Stimulated activated CD4-positive, alpha-beta T cell treated with anti-CD3 and anti-CD28 coated beads, Interleukin-15, amount 100 ng/mL, for 1 hour (primary cell): ENCODE measurements at places on chromosomes 3 and 15.

DNA sequence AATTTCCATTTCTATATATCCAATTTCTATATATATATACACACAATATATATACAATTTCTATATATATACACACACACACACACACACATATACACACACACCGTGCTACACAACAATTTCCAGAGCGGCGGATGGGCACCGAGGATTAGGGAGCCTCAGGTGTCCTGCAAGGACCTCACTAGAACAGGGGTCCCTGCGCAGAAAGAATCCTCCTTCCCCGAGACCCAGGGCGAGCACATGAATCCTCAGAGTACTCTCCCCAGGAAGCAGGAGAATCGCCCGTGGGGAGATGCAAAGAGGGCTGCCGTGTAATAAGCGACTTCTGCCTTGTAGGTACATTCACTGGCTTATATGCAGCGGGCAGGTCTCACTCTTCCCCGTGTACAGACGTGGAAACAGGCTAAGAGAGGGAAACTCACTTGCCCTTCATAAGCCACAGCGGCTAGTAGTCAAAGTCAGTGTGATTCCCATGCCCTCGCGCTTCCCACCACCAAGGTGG, 467 bp downstream of the PIF1 start:
- no peak for DNase-seq

- DNase-seq: no peak
Measured at GRCh38 chr3:57852896-57853295, 96.8 kb downstream of the SLMAP start.

DNA sequence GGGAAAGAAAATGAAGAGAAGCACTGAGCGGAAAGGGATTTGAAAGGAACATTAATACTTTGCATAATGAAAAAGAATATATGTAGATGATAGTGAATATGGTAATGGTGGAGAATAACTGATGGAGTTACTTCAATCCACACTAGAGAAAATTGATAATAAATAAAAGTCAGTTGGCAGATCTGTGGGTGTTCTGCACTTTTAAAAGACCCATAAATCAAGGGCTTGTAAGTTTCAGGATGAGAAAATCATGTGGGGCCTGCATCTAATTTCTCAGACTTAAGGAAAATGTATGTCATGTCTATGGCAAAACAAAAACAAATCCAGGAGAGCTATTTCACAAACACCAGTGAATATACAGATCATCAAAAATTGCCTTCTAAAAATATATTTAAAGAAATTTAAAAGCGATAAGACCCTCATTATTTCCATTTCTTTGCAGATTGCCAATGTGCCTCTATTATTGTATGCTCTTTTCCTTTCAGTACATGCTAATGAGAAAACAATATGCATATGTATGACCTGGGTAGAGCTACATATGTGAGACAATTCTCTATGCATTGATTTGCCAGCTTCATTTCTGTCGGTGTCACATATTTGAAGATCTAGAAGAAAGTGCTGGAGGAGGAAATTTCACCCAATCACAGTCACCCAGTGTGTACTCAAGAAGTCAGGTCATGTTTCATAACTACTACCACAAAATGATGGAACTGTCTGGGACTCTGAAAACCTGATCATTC, 269.9 kb upstream of the PDZRN3 start:
- DNase-seq: no peak

GRCh38 chr3:192397012-192397411, 330.3 kb downstream of the FGF12 start:
- DNase-seq: no peak

- DNase-seq: no peak
Measured at GRCh38 chr15:101123222-101123910, 128.5 kb downstream of the CHSY1 start.

GRCh38 chr3:130792246-130792645, 45.6 kb upstream of the PIK3R4 start:
- no peak for DNase-seq

DNA sequence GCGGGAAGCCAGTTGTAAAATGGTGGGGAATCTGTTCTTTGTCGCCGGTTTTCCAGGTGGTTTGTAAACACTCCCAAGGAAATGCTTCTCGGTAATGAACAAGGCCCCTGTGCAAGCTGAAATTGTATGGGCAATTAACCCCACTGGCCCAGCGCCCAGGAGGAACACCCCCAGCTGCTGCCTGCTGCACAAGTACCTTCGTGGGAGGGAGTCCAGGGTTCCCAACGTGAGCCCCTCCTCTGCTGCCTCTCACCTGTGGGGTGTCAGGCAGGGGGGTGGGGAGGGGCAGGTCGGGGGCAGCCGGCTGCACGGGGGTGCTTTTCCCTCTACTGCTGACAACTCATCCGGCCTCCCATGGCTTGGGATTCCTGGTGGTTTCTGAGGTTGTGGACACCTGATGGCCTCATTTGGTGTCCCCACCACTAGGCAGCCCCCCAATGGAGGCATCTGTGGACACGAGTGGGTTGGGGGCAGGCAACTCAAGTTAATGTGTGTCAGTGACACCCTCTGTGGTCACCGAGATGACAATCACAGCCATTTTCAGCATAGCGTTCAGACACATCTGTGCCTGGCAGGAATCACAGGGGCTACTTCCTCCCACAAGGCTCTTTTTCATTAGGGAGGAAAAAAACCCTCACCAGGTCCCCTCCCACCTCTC, 35.6 kb upstream of the PRR23E start:
- no peak for DNase-seq

DNA sequence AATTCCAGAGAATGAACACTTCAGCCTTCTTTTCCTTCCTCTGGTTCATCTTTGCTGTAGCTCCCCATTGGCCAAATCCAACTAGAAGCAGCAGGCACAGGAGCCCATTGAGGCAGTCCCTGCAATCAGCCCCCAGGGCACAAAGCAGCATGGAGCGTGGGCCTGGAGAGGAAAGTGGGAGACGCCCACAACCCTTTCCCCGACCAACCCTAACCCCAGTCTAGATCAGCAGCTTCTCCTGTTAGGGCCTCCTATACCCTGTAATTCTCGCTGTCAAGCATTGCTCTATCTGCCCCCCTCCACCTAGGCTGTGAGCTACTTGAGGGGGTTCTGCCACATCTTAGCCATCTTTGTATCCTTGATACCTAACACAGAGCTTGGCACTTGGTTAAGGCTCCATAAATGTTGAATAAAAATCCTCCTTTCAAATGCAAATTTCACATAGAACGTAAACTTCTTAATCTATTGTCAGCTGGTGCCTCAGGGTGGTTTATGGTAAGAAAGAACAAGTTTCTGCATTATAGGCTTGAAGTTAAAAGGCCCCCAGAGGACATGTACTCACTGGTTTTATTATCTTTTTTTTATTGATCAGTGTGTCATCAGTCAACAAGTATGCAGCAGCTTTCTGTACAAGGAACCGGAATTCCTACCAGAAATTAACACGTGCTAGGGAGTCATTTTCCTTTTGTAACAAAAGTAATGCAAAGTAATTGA, 97.9 kb upstream of the PFN2 start:
- no peak for DNase-seq

DNA sequence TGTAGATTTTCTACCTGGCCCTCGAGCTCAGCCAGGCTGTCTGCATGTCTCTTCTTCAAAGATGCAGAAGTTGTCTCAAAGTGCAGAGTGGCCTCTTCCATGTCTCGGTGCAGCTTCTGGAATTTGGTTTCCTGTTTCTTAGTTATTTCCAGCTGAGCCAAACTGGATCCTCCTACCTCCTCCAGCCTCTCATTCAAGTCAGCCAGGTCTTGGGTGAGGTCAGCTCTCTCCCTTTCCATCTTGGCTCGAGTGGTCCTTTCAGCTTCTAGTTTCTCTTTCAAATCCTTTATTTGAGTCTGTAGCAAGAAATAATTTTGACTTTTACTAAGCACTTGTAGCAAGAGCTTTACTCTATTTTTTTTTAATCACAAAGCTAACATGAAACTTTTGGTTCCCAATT, 81.8 kb downstream of the MYH15 start:
- DNase-seq: no peak

- DNase-seq: no peak
Measured at GRCh38 chr3:72555714-72556113, 292.5 kb downstream of the SHQ1 start.

GRCh38 chr15:68239025-68239424, 9.5 kb upstream of the CLN6 start:
- no peak for DNase-seq

DNA sequence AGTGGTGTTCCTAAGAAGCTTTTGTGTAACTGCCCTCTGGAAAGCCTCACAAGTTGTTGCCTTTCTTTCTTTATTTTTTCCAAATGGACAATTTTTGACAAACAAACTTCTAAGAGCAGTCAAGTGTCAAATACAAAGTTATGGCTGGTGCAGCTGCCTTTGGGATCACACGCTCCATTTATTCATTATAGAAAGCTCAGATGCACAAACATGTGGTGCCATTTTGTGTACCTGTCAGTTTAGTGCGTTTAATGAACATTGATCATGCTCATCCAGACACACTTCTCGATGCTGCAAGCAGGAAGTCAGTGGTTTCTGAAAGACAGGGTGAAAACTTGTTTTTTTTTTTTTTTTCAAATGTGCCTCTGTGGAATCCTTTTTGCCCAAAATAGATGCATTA, 324.5 kb downstream of the CNTN4 start:
- DNase-seq: no peak
